GOT3 (cell line): ENCODE measurements at places on chromosomes 3 and 15.

DNA sequence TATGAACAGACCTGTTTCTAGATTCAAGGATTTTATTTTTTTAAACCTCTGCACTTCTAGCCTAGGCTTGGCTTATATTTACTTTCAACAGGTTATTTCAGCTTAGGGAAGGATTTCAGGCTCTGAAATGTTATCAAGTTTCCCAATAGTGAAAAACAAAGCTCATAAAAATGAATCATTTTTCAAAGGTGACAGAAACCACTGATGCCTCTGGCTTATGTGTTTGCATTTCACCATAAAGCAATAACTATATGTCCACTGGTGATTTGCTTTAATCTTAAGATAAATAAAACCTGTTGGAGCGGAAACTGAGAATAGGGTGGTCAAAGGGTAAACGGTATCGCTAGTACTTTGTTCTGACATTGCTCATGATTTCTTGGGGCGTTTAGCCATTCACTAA, 141.2 kb upstream of the LRIG1 start:
- no peak for DNase-seq

DNA sequence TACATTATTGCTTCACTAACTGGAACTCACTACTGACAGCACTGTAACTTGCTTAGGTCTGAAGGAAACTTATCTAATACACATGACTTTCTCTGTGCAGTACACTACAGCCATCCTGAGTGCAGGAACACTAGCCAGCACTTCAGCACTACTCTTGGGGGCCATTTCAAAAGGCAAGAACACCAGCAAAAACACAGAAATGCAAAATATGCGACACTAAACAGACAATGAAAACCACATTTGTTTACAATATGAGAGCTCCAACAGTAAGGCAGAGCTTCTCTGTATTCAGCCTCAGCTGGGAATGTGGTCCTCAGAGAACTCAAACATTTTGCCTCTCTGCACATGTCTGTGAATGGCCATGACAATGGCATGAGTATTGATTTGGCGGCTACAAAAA, 109.6 kb downstream of the ARRDC4 start:
- DNase-seq, result no peak

- DNase-seq, result no peak
Measured at GRCh38 chr3:194177141-194177540, 41.2 kb downstream of the HES1 start.

DNA sequence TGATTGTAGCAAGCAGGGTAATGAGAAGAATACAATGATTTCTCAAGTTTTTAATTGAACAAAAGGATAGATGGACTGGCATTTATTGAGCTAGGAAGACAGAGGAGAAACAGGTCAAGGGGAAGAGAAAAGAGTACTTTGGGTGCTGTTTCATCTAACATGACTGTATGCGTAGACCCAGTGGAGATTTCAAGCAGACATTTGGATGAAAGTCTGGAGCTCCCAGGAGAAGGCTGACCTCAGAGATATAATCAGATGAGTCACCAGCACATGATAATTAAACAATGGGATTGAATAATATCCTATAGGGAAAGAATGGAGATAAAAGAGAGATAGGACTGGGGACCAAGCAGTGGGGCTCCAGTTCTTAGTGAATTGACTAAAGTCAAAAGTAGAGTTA, 194.9 kb downstream of the ARRDC4 start:
- no peak for DNase-seq

DNA sequence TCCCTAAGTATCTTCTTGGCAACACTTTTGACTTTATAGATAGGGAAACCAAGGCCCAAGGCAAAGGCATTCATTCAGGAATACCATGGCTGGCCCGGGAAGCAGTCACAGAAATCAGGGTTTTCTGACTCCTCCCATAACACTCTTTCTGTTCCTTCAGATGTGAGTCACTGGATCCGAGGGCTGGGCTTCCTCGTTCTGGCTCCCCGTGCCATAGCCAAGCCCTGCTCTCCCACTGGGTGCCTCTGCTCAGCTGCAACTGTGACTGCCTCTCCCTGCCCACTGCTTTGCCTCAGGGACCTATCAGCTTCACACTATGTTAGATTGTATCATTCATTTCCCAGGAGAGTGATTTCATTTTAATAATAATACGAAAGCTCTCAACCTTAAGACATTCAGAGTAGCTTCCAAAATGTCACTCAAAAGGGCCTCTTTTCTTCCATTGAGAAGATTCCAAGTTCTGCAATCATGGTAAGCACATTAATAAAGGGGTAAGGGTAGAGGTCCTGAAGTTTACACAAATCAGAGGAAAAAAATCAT, 50.2 kb downstream of the GABRB3 start:
- no peak for DNase-seq

DNA sequence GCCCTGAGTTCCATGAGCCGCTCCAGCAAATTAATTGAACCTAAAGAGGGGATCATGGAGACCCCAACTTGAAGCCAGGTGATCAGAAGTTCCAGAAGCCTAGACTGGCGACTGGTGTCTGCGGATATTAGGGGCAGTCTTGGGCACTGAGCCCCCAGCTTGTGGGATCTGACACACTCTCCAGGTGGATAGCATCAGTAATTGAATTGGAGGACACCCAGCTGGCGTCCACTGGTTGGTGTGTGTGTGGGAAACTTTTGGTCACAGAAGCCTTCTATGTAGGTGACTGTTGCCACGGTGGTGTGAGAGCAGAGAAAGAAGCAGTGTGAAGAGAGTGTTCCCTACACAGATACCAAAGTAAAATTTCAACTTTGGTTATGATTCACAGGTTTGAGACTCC, 106.0 kb upstream of the ADPGK start:
- no peak for DNase-seq

DNA sequence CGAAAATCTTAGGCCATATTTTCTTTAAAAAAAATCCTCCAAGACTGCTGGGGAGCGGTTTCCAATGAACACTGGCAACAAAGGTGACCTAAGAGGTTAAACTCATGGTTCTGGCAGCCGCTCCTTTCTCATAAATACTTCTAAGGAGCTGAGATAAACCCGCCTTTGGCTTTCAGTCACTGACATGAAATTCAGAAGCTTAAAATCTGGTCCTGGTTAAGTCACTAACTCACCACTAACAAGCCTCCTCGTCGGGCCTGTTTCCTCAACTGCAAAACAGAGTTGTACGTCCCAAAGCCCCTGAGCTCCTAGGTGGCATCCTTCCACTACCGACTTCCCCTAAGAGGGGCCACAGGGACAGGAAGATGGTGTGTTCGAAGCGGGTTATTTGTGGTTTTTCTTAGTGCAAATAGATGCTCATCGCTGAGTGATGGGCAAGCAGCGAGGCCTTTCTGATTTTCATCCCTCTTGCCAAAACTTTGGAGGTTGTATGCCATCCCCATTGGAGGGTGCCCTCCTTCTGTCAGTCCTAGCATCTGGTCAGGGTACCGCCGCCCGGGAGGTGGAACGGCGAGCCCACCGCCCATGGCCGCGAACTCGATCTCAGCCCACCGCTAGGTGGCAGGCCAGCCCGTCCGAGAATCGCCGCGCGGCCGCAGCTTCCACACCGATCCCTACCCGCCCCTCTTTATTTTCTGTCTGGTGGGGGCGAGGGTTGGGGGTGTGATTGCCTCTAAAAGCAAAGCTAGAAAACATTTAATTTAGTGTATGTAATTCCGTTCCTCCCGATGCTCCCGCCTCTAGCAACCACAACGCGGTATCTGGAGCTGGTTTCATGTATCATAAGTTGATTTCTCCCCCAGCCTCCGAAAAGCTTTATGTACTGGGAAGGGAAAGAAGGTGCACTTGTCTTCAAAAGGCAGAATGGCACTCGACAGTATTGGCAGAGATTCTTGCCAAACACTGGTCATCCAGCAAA, 4.6 kb downstream of the BCL6 start:
- peak; percentile 41 for DNase-seq

- no peak for DNase-seq
Measured at GRCh38 chr15:99632521-99632920, 66.7 kb downstream of the MEF2A start.

DNA sequence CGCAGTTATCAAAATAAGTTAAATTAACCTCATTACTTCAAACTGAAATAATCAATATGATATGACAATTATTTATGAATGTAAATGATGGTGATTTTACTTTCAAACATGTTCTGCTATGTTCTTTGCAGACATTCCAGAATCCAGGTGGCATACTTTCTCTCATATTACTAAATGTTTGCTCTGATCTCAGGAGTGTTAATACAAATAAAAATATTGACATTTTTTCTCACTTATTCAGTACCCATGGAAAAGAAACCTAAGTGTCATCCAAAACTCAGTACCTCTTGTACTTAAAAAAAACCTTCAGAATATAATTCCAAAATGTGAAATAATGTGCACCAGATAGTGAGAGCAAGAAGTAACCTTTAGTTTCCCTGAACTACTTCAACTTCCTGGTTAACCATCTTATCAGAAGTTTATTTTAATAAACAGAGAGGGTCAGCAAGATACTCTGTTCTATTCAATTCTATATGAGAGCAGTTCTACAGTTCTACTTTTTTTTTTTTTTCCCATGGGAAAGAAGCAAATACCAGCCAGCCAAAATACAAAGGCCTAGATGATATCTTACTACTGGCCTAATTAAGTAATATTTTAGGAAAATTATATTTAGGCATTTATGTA, 494.1 kb downstream of the MECOM start:
- no peak for DNase-seq

GRCh38 chr15:51129535-51130188, 35.0 kb upstream of the TNFAIP8L3 start:
- DNase-seq, result no peak

DNA sequence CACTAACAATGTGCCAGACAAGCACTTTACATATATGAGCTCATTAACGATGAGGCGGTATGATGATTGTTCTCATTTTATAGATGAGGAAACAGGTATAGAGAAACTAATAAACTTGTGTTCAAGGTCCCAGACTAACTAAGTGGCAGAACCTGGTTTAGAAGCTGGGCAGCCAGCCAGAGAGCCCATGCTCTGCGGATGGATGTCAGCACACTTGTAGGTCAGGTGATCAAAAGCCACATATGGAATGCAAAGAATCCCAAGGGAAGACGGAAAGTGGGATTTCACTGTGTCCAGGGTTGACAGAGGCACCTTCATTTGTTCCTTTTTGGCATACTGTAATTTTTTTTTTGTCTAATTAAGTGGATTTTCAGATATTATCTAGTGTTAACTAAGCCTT, 103.7 kb downstream of the EFL1 start:
- no peak for DNase-seq

- DNase-seq, result no peak
Measured at GRCh38 chr3:31096661-31097395, 202.4 kb upstream of the GADL1 start.

DNA sequence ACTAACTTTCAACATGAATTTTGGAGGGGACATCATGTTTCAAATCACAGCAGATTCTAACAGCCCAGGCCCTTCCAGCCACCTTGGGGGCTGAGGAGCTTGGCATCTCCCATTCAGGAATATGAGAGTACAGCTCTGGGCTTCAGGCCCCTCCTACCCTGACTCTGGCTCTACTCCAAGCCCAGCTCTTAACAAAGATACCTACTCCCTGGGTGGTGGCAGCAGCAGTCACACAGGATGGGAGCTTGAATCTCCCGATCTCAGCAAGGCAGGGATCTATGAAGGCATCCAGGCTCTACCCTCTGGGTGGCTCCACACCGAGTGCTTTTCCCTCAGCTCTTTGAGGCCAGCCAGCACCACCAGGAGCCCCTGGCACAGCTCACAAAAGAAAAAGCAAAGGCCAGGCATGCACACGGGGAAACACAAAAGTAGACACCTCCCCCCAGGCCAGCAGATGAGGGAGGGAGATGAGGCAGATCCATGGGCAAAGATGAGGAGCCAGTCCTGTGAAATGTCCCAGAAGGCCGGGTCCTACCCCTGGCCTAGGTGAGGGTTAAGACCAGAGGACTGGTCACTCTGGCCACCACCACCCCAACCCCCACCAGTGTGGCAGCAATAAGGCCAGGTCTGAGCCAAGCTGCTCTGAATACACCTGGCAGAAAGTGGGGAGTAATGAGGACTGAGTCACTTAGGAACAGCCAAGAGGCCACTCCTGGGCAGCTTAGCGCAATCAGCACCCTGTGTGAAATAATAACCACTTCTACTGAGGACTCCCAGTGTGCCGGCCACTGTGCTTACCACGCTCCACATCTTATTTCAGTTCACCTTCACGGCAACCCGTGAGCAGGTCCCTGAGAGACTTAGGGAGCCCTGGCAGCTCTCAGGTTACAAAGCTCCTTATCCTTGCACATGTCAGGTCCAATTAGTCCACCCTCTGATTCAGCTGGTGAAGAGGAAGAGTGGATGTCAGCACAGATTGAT, 24.3 kb downstream of the PLA2G4F start:
- no peak for DNase-seq

DNA sequence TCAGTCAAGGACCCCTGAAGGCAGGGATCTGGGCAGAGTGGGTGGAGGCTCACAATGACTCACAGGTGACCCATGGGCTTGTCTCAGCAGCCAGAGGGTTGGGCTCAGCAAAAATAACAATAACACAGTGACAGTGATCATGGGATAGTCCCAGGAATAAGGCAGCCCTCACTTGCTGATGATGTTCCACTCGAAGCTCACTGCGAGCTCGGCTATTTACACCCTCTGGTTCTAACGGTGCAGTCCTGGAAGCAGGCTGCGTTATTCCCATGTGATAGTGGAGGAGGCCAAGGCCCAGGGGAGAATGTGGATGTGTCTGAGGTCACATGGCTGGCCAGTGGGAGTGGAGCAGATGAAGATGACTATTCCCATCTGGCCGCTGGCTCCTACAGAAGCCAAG, 16.2 kb downstream of the CCDC33 start:
- no peak for DNase-seq

DNA sequence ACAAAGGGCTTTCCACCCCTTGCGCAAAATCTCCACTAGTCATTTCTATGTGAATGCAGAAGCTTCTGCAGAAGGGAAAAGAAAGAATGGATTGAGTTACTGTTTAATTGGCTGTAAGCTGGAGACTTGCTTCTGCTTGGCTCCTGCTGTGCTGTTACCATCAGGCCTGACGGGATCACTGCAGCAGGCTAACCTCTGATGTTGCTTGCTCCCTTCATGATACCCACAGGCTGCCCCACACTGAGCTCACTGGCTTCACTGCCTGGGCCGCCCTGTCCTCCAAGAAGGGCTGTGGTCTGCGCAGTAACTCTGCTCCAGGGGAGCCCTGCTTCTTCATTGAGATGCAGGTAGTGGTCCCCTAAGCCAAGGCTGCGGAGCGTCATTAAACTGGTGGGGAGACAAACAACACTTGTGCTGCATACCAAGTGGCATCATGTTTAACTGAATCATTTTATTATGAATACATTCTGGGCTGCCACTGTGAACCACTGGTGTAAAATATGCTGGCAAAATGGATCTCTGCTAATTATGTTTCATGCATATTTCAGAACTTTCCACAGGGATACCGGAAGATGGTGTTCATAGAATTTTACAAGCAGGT, 78.6 kb downstream of the WDR49 start:
- DNase-seq, result no peak

DNA sequence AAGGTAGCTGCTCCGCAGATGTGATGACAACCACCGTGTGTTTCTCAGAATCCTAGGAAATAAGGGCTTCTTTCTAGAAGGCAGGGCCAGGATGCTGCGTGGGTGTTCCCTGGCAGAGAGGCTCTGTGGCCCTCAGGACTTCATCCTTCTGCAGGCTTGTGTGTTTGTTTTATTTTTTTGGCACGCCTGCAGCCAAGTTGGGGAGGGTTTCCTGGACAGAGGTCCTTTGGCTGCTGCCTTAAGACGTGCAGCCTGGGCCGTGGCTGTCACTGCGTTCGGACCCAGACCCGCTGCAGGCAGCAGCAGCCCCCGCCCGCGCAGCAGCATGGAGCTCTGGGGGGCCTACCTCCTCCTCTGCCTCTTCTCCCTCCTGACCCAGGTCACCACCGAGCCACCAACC, at the start of gene CLEC3B:
Gene CLEC3B (plus strand): TSS at position 266 of the 400 bp plus-strand sequence. CDS start 60 bp downstream, at position 326.
- DNase-seq, result no peak
